Substantia nigra (tissue), 51 donors: ENCODE measurements at places on chromosomes 12 and 14.

DNA sequence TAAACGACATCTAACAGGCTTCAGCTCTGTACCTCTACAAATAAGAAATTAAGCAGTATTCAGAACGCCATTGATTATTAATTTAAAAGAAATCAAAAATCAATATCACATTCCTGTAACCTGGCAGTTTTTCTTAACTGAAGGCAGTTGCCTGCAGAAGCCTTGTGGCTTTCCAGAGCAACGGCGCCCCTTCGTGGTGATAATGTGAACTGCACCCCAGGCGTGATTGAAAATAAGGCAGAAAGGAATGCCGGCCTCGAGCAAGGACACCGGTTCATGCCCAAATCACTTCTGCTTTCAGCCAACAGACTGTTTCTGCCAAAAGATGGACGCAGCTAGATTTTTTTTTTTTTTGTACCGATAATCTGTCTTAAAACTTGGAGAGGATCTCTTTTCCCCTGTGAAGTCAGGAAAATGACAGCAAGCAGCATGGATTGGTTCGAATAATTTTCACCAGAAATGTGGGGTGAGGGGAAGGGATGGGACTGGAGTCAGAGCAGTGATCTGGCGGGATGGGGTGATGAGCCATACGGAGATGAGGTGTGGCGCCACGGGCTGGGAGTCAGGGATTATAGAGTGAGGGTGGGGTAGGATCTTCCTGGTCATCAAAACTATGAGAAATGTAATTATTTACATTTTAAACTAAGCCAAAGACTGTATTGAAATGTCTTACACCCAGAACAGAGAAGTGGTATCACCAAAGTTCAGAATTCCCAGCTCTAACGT lies 473.0 kb downstream of the DPF3 start:
- peak; percentile 7 for DNase-seq

DNA sequence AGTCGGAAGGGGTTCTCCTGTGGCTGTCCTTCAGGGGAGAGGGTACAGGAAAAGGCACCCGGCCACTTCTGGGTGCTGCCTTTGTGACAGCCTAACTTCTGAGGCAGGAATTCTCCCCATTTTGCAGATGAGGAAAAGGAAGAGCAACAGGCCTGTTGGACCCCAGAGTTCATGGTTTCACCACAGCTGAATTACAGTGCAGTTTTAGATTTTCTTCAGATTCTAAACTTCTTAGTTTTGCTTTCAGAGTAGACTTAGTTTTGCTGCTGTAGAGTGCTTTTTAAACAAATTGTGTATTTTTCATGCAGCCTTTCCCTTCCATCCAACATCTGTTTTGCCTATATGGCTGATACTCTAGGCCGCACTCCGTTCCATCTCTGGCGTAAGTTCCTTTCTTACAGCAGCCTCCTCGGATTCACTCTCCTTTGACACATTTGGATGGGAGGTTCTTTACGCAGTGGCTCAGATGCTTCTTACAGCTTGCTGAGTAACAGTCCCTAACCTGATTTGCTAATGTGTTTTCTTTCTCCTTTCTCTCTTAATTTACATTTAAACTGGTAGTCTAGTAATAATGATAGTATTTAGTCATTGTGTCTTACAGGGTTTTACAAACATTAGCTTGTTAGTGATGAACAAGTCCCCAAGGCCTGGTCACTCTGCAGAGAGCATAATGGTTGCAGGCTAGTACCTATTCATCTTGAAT lies 7.8 kb downstream of the TRAF3 start:
- DNase-seq = no peak

DNA sequence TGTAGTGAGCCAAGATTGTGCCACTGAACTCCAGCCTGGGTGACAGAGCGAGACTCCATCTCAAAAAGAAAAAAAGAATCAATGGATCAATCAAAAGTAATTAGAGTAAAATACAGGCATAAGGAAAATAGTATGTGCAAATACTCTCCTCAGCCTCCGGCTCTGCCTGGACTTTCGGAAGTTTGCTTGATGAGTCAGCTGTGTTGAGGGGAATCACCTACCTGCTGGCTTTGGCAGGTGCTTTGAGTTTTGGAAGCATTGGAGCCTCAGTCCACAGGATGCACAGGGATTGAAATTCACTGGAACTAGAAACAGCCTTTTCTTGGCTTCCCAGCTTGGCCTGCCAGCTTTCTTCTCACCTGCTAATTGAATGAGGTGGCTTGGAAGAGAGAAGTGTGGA lies 268.2 kb downstream of the PCNX1 start:
- DNase-seq = no peak

DNA sequence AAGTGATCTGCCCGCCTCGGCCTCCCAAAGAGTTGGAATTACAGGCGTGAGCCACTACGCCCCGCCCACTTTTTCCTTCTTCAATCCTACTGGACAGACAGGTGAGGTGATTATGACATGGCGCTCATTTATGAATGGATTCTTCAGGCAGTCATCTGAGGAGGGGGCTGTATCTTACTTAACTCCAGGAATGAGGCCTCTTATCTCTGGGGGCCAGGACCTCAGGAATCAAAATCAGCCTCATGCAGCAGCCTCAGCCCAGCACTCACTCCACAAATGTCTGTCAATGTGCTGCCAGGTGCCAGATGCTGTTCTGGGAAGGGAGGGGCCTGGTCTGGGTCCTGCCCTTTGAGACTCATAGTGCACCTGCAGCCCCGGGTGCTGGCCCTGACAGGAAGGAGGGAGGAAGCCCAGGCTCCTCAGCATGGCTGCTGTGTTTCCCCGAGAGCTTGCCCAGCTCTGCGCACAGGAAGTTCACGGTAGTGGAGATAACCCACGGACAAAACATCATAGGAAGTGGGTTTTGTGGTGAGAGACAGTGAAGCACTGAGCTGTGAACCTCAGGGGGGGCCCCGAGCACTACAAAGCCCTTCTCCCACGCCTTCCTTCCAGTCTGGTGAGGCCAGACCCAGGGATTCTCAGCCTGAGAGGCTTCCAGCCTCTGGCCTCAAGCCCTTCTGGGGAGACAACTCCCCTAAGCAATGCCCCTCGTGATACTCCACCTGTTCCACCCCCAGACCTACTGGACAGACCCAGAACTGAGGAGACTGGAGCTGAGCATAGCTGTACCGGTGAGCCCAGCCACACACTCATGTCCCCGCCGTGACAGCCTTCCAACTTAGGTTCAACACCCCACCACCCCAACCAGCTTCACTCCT lies 22.3 kb downstream of the GALNT6 start:
- no peak for DNase-seq

GRCh38 chr12:779745-780734 lies 27.7 kb downstream of the WNK1 start:
- no peak for DNase-seq

GRCh38 chr14:101559624-101560533 lies 1.4 kb upstream of the DIO3 start:
- no peak for DNase-seq

GRCh38 chr12:21696625-21697024 lies 39.0 kb upstream of the LDHB start:
- DNase-seq = no peak

GRCh38 chr12:94898388-94898787 lies 105.1 kb downstream of the NDUFA12 start:
- no peak for DNase-seq

DNA sequence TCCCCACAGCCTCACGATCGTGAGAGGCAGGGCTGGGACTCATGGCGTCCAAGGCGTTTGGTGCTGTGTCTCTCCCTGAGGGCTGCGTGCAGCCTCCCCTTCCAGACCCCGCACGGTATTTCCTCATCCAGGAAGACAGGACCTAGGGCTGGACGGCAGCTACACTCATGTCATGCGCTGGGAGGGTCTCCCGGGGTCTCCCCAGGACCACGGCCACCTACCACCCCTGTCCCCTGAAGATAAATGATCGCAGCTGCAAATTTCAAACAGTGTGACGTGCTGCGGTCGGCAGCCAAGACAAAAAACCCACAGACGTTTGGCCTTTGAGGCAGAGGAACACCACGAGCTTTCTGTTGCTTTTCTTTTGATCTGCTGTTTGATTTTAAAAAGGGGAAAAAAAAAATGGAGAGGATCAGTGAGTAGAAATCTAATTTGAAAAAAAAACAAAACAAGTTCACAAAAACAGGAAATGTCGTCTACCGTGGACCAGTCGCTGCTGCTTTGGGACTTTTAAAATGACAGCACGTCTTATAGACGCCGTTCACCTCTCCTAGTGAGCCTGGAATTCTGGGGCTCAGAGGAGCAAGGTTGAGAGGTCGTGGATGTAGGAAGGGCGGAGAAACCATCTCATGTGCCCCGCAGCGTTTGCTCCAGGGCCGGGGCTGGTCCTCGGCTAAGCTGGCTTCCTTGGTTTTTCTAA lies 237.6 kb downstream of the SLC41A2 start:
- DNase-seq = no peak
